ENCODE measurements at places on chromosomes 13 and 19.

- no peak for DNase-seq
Observed at GRCh38 chr13:24997367-24997967, 98.5 kb upstream of the PABPC3 start.

- DNase-seq, result no peak
Observed at GRCh38 chr13:85303630-85304029, 495.6 kb downstream of the SLITRK6 start.

- no peak for DNase-seq
Observed at GRCh38 chr19:16384688-16385087, 60.1 kb downstream of the KLF2 start.

DNA sequence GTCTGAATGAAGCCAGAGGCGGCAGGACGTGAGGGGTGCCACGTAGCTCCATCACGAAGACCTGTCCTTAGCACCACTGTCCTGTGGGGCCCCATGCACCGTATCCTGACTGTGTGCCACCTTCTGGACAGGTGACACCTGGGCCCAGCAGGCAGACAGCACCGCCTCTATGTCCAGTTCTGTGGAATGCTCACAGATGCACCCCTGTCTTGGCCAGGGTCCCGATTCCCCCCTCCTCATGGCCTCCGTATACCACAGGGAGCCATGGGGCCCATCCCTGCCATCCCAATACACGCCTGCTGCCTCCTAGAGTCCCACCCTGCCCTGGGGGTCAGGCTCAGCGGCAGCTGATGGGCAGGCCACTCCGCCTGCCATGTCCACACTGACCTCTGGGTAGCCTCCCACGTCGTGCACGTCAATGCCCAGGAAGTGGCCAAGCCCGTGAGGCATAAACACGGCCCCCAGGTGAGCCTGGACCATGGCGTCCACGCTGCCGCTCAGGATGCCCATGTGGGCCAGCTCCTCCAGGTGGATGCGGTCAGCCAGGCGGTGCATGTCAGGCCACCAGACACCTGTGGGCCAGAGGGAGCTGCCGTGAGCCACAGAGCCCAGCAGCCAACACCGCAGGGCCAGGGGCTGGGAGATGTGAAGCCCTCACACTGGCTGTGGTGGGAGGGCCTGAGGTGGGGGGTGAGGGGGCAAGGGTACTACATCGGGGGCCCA, 17.6 kb downstream of the CEBPG start:
- no peak for DNase-seq

DNA sequence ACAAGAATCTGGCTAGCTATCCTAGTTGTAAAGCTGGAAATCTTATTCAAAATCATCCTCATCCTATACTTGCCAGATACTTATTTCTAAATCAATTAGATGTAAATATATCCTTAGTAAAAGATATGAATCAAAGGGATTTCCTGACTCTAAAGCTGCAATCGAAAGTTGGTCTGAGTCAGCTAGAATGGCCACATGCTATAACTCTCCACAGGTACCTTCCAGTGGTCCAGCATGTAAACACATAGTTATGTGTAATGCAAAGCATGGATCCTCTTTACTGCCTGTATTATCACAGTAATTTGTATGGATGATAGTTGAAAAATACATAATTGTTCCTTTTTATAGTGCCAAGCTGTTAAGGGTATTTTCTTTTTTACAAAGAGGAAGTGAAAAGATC, 27.4 kb downstream of the SLITRK6 start:
- DNase-seq, result no peak

- DNase-seq, result no peak
Observed at GRCh38 chr13:87080100-87080779, 590.9 kb upstream of the SLITRK5 start.

GRCh38 chr19:33260628-33261418, 35.2 kb upstream of the SLC7A10 start:
- DNase-seq, result no peak

- DNase-seq, result no peak
Observed at GRCh38 chr13:33106656-33107360, 90.6 kb downstream of the KL start.

DNA sequence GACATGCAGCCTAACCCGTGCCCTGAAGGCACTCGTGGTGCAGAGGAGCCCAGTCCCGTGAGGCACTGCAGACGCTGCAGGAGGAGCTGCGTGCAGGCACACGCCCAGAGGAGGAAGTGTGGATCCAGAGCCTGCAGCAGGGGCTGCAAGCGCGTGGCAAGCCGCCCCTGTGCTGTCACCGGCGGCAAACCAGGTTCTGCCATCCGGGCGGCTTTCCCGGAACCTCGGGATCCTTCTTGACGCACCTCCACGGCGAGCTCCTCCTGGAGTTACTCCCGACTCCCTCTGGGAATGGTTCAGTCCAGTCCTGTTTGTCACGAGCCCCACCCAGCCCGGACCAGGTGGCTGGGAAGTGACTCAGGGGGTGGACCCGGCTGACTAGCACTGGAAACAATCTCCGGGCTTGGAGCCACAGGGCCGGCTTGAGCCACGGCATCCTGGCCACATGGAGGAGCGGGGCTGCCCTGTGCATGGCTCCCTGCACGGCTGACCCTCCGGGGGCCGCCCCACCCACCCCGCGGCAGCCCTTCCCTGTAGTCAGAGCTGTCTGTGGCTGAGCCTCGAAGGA, 10.2 kb downstream of the DPP9 start:
- DNase-seq, result no peak

- DNase-seq, result no peak
Observed at GRCh38 chr19:38042132-38042531, 135.1 kb downstream of the SIPA1L3 start.

DNA sequence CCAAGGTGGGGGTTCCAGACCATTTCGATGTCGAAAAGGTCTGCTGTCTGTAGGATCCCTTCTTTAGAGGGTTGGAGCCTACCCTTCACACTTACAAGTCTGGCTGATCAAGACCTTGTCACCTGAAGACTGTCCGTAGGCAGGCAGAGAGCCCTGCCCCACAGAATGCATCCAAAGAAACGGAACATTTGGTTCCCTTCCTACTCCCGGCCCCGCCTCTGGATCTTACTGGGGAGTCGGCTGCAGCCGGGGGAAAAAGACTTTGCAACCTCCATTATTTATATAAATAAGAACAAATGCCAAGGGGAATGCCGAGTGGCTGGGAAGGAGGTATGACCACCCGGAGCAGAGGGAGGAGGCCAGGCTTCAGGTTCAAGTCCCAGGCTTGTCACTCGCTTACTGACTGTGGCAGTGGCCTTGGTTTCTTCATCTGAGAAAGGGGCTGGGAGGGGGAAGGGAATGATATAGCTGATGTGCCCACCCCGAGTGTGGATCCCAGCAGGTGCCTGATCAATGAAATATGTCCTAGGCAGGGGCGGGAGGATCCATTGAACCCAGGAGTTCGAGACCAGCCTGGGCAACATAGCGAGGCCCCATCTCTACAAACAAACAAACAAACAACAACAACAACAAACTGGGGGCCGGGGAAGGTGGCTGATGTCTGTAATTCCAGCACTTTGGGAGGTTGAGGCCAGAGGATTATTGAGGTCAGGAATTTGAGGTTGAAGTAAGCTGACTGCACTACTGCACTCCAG, 48.7 kb downstream of the RFX2 start:
- peak; percentile 59 for DNase-seq

DNA sequence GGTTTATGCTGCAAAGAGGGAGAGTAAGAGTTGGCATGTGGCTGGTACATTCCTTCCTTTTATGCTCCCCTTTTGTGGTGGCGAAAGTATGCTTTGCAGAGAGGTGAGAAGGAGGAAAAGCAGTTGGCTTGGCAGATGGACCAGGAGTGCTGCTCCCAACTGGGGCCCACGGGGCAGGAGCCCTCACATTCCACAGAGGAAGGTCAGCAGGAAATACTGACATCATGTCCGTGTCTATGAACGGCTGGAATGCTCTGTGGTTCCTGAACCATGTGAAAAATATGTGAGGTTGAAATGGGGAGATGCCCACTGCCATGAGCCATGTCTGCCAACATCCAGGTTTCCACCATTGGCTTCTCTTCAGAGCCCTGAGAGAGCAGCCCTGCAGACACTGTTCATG, 33.3 kb upstream of the GAS6 start:
- peak; percentile 35 for DNase-seq

DNA sequence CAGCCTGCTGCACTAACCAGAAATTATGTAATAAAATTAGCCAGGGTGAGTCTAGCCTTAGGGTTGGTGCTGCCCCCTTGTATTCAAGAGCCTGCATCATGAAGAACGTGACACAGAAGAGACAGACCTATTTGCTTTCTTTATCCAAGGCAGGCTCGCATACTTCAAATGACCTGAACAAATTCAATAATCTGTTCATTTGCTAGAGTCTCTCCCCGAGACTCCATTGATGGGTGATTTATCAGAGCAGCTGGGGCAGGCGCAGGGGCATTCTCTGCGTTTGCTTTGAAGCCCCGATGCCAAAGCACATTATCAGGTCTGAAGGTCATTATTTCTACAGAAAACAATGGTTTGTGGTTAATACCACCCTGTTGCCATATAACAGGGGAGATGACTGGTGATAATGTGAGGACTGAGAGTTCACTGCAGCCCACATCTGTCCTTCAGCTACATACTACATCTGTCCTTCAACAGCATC, 520.3 kb downstream of the DIAPH3 start:
- no peak for DNase-seq

DNA sequence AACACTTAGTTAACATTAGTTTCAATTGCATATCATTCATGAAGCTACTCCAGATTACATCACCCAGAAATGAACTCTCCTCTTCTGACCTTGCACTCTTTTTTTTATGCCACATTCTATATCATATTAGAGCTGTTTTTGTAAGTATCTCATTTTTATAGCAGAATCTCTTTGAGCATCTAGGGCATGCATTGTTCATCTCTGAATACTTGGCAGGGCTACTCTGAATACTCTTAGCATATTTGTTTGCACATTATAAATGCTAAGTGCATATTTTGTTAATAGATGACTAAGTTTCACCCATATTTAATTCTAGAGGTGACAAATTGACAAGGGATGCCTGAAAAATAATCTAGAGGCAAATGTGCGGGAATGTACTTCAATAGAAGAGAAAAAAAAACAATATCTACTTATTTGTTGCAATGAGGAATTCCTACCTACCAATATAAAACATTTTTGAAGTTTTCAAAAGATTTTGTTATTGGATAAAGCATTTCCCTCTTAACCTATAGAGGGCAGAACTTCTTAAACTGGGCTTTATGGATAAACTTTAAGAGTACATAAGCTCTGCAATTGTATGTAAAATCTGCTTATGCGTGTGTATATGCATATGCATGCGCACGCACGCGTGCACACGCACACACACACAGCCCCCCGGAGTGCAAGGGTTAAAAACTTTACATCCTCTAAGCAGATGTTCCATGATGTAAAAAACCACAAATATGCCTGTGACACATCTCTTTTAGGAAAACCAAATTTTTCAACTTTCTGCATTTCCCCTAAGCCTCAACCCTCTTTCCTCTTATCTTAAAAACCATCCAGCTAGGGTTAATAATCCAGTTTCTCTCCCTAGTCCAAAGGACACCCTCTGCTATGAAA, 73.0 kb upstream of the OXGR1 start:
- DNase-seq, result no peak

DNA sequence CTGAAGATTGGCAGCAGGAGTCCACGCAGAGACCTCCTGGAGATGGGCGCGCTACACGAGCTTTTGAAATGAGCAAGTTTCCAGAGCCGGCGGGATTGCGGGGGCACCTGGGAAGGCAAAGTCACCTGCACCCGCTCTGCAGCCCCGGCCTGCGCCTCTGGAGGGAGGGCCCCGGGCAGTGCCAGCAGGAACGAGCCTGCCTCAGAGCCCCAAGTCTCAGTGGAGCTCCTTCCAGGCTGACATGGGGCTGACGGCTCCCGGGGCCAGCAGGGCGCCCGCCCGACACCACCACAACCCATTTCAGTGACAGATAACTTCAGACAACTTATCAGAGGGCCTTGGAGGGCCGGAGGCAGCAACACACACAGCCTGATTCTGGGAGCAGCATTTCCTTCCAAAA, 45.0 kb downstream of the RASA3 start:
- peak; percentile 17 for DNase-seq

GRCh38 chr19:788686-788982, 8.6 kb upstream of the PTBP1 start:
- no peak for DNase-seq

- no peak for DNase-seq
Observed at GRCh38 chr13:42996584-42996983, 4.5 kb upstream of the EPSTI1 start.

DNA sequence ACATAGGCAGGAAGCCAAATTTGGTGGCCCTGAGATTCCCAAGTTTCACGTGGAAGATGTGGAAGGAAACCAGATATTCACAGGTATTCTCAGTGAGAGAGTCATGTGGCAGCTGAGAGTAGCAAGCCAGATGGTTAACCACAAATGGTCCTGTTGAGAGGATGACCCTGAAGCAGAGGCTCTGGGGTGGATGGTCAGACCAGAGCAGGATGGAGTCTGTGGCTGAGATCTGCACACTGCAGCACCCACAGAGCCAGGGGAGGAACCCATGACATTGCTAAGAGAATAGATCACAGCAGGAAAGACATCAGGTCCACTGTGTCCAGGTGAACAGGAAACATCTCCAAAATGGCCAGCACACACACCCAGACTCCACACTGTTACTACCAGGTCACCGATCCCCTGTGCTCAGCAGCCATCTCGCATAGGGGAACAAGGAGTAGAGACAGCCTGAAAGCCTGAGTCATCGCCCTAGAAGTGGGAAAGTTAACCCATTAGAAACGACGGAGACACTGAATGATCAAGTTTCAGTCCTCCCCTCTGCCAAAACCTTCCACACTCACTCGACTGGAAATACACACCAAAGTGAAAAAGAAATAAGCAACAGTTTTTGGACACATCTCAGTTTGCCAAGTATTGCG, 160.0 kb downstream of the RBM26 start:
- no peak for DNase-seq

GRCh38 chr13:109834973-109835720, 48.8 kb upstream of the IRS2 start:
- DNase-seq, result no peak

- no peak for DNase-seq
Observed at GRCh38 chr13:76607866-76608265, 278.3 kb downstream of the KCTD12 start.

GRCh38 chr19:13681509-13681908, 82.8 kb upstream of the MRI1 start:
- no peak for DNase-seq

GRCh38 chr19:45076029-45076850, at the start of gene ZNF296:
TSS of gene ZNF296 (minus strand) at chr19:45076478. CDS start at chr19:45076373, 105 bp downstream.
- peak; percentile 92 for DNase-seq

DNA sequence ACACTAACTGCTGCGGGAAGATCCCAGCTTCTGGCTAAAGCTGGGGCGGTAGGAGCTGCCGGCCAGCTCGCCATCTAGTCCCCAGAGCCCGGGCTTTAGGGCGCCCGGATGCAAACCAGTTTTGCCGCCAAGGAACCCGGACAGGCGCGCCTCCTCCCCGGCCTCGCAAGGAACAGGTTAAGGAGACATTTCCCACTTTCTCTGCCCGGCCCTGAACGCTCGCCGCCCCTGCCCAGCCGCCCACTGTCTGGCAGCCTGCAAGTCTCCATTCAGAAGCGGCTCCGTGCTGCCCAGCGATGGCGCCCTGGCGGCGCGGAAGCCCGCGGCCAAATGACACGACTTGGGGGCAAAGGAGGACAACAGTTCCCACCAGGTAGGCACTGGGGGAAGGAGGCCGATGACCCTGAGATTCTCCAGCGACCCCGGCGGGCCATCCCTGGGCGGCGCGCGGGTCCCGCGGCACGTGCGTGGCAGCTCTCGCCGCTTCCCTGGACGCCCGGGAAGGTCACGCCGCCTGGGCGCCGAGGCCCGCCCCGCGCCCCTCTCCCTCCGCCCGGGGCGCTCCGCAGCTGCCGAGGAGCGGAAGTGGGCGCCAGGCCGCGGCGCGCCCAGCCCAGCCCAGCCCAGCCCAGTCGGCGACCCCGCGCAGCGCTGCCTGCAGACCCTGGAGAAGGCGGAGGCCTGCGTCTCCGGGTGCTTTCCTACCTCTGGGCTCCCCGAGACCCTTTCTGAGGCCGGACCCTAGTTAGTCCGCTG, 42.2 kb upstream of the HNRNPA1L2 start:
- peak; percentile 69 for DNase-seq

GRCh38 chr13:24083722-24084421, 76.6 kb upstream of the SPATA13 start:
- no peak for DNase-seq

All from activated CD8-positive, alpha-beta memory T cell treated with anti-CD3 and anti-CD28 coated beads for 24 hours (primary cell).